ENCODE measurements at places on chromosomes 6 and 20.

- DNase-seq: no peak
These were observed 410.3 kb upstream of the SLC35B3 start for GRCh38 chr6:8845690-8846089.

DNA sequence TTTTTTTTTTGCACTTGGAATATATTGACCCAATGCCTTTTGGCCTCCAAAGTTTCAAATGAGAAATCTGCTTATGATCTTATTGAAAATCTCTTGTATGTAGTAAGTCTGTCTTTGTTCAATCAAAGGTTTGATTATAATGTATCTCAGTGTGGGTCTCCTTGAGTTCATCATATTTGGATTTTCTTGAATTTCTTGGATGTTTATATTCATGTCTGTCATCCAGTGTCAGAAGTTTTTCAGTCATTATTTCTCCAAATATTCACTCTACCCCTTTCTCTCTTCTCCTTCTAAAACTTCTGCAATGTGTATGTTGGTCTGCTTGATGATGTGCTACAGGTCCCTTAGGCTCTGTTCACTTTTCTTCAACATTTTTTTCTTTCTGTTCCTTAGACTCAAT is 95.9 kb upstream of the PTPRK start:
- DNase-seq: no peak

- DNase-seq: no peak
These were observed 188.2 kb downstream of the CDKAL1 start for GRCh38 chr6:20722455-20722854.

DNA sequence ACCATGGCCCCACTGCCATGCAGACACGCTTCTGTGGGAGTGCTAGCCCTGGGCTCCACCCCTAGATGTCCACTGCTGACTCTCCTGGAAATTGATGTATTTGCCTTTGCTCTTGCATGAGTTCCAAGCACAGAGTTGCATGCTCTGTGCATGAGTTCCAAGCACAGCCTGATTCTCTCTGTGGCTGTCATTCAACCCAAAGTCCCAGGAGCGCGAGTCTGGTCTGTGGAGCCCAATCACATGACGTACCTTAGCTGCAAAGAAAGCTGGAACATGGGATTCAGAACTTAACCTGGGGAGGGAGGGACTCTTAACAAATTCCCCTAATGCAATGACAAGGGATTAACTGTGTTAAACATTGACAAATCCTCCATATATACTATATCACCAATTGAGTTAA is 114.3 kb upstream of the SLC24A3 start:
- no peak for DNase-seq

GRCh38 chr6:12506159-12506558 is 210.4 kb upstream of the PHACTR1 start:
- no peak for DNase-seq

DNA sequence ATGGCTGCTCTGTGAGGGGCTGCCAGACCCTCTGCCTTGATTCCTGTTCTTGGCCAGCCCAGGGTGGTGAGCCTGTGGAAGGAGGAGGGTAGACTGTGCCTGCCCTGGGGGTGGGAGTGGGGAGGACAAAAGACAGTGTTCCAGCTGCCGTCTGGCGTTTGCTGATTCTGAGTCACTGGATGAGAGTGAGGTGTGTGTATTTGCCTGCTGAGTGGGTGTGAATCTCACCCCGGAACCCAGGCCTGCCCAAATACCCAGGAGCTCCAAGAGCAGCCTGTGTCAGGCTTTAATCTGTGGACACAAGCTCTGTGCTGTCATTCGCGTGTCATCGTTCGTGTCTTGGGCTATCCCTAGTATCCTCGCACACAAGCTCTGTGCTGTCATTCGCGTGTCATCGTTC is 2.6 kb upstream of the LKAAEAR1 start:
- DNase-seq: no peak

DNA sequence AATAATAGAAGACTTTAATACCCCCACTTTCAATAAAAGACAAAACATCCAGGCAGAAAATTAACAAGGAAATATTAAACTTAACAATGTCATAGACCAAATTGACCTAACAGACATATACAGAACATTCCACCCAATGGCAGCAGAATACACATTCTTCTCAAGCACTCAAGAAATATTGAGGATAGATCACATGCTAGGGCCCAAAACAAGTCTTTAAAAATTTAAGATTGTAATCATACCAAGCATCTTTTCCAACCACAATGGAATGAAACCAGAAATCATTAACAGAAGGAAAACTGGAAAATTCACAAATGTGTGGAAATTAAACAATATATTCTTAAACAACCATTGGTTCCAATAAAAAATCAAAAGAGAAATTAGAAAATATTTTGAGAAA is 161.0 kb downstream of the COL12A1 start:
- DNase-seq: no peak

GRCh38 chr6:153167907-153168306 is 36.8 kb upstream of the RGS17 start:
- no peak for DNase-seq

Measured in CD4-positive, alpha-beta T cell treated with Interleukin-4 for 1 hour (primary cell).